Stimulated activated CD8-positive, alpha-beta memory T cell treated with anti-CD3 and anti-CD28 coated beads, Interleukin-15, amount 100 ng/mL, for 24 hours (primary cell): ENCODE measurements at places on chromosomes 2 and 18.

DNA sequence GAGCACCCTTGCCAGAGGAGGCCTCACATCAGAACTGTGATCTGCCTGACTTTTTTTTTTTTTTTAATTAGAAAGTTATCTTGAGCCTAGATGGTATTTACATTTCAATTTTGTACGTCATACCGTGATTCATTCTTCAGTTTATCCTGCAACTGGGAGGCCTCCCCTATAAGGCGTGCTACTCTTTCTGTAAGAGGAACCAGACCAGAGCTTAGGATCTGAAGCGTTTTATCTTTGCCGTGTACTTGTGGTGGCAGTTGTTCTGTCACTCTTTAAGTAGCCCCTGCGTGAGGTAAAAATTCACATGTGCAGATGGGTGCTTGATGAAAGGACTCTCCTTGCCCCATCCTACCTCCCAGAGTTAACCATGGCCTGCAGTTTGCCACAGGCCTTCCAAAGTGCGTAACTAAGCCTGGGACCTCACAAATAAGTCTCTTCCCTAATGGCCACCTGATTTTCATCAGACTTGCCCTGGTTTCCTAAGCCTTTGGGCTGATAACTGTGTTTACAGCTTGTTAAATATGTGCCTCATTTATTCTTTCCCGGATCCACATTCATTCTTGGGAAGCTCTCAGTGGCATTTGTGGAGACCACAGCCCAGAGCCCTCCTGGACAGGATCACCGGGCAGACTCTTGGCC is 96.0 kb downstream of the MTCL1 start:
- DNase-seq: no peak

DNA sequence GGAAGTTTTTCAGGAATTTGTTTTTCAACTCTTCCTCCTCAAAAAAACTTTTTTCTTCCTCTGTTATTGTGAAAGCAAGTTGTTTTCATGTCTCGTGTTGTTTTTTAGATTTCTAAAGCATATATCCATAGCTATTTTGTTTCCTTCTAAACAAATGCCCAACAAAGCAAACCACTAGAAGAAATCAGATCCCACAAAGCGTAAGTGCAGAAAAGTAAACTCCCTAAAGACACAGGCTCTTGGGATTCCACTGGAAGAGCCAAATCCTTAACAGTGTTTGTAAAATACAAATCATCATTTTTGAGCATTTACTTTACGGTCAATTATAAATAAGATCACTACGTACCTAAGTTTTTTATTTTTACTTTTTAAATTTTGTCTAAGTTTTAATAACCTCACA is 21.7 kb upstream of the RIF1 start:
- no peak for DNase-seq

GRCh38 chr2:135851858-135852257 is 14.9 kb upstream of the LCT start:
- DNase-seq: no peak

DNA sequence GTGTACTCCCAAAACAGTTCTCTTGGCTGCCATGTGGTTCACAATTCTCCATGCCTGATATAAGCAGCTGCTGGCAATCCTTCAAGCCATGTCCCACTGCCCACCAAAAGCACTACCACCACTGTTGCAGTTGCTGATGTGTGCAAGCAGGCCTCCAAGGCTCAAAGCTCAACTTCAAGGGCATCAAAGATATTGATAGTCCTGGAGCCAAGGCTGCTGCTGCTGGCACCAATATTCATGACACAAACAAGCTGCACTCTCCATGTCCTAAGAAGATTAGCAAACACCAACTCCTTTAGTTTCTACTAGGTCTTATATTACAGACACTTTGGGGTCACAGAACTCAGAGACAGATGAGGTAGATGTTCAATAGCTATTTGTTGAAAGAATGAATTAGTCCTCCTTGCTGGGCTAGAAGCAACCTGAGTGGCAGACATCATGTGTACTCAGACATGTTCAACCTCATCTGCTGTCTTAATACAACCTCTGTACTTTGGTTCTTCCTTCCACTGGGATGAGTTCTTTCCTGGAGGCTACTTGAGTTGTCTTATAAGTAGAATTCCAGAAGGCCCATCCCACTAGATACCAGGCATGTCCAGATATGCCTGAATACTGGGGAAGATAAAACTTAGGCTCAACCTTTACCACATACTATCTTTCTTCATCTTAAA is 104.5 kb upstream of the UGP2 start:
- DNase-seq: no peak

DNA sequence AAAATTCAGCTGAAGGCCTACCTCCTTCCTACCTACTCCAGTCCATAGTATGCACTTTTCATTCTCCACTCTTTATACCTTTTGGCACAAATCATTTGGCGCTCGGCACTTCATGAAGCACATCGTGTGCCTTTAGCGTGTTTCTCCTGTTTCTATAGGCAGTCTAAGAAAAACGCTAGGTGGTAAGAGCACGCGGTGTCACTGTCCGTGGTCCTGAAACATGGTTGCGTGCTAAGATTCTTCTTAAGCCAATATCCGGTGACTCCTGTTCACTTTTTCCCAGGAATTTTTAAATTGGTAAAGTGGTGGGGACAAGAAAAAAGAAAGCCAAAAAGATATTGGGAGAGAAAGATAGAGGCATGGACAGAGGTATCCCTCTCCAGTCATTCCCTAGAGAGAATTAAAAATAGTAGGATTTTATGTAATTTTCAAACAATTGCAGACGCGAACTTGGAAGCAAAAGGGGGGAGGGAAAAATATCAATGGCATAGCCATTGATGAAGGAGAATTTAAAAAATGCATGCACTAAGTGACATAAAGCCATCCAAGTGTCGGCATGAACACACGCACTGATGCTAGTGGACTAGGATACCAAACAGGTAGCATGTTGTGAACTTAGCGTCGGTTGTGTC is 1.4 kb upstream of the CTNNA2 start:
- DNase-seq: no peak

- no peak for DNase-seq
These were observed 19.9 kb downstream of the IL36B start for GRCh38 chr2:113032737-113033136.

- no peak for DNase-seq
These were observed 5.5 kb upstream of the SCYGR5 start for GRCh38 chr2:227661025-227661649.

DNA sequence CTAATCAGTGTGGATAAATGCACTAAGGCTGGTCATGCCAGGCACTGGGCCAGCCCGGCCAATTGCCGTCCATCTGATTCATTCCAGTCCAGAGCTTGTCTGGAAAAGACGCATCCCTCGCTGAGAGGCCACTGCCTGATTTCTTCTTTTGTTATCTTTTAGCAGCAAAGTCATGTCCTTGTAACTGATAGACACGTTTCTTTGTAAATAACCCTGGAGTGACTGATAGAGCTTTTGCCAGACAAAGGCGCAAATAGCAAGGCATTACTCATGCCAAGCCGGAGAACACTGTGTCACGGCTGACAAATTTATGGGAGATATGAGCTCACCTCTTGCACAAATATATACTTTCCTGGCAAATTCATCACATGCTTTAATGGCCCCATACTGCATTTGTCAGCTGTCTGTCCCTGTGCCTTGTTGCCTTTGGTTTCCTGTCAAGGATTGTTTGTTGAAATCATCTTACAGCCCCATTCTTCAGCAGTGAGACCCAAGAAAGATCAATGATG is 164.4 kb downstream of the ETAA1 start:
- DNase-seq: no peak

DNA sequence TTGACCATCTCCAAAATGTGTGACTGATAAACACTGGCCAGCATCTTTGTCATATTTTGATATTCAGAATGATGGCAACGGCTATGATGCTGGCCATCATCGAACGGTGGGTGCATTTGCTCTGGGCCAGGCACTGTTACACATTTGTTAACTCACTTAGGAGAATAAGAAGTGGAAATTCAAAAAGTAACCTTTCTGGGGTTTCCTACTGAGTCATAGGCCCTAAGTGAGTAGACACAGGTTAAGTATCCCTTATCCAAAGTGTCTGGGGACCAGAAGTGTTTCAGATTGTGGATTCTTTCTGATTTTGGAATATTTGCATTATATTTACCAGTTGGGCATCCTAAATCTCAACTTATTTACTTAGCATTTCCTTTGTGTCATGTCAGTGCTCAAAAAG is 64.7 kb upstream of the TMEM87B start:
- no peak for DNase-seq

- DNase-seq: no peak
These were observed 7.4 kb upstream of the HES6 start for GRCh38 chr2:238247002-238247822.

DNA sequence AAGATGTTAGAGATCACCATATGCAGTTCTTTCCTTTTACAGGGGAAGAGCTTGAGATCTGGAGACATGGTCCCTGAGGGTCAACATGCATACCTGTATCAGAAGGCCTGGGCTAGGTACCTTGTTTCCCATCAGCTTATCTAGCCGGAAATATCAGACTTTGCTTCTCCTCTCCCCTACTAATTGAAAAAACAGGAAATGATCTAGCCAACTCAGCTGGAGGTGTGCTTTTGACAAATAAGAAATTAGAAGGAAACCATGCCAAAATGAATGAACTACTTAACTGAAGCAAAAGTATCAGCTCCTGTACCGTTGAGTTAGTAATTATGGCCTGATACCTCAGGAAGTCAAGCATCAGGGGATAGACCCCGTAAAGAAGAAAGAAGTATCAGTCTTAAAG is 20.4 kb downstream of the PKP4 start:
- DNase-seq: no peak

- no peak for DNase-seq
These were observed 651 bp upstream of the ZNF521 start for GRCh38 chr18:25352629-25353005.

DNA sequence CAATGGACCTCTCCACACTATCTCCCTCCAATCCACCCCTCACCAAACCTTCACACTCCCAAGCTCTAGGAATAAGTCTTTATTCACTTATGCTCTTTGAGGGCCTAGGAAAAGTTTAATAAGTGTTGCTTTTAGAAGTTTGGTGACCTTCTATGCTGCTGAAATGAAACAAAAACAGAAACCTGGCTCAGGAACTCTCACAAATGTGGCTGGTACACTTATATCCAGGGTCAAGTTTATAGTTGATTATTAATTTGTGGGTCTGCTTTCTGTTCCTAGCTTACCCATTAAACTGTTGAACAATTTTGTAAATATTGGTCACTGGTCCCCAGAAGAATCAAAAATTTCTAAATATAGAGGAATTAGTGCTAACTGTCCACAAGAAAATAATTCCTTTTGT is 14.2 kb upstream of the ANKRD44 start:
- DNase-seq: no peak

- DNase-seq: no peak
These were observed 52.5 kb upstream of the STAM2 start for GRCh38 chr2:152227969-152228592.

GRCh38 chr2:11631462-11631861 is 38.5 kb downstream of the NTSR2 start:
- DNase-seq: no peak
